ENCODE measurements at places on chromosomes 4 and X.

DNA sequence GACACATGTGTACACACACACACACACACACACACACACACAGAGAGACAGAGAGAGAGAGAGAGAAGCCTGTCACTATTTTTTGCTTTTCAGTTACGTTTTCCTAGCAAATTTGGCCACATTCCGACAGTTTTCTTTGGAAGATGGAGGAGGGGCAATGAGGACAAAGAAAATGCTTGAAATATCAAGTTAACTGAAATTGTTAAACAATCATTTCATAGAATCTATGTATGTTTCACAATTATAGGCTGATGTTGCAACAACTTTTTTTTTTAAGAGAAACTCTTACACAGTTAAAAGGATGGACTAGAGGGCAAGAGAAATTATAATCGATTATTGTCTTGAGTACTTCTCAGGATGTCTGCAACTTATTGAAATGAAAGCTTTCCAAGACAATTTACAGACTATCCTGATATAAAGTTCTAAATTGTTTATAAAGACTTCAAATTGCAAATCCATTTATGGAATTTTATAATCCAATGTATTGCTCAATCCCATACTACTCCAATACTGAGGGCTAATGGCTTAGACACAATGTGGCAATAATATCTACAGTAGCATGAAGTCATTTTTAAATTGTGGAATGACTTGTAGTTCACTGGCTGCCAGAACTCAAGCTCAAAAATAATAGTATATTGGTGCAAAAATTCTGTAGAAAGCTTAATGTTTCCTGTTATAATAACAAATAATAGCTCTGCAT is 647.0 kb upstream of the PCDH7 start:
- H3K36me3 ChIP-seq, result no peaks in the 10 kb centered on the region
- H3K4me1 ChIP-seq, result no peaks in the 10 kb centered on the region
- no peak overlapping the region for H3K4me3 ChIP-seq
- no peak for DNase-seq
- H3K27me3 ChIP-seq, result no peaks in the 10 kb centered on the region

GRCh38 chrX:18702362-18703195 is 4.9 kb upstream of the PPEF1 start:
- no peaks in the 10 kb centered on the region for H3K27me3 ChIP-seq
- no peak overlapping the region for H3K27ac ChIP-seq
- DNase-seq, result no peak
- H3K4me1 ChIP-seq, result peaks cover 10% of the 10 kb centered on the region

DNA sequence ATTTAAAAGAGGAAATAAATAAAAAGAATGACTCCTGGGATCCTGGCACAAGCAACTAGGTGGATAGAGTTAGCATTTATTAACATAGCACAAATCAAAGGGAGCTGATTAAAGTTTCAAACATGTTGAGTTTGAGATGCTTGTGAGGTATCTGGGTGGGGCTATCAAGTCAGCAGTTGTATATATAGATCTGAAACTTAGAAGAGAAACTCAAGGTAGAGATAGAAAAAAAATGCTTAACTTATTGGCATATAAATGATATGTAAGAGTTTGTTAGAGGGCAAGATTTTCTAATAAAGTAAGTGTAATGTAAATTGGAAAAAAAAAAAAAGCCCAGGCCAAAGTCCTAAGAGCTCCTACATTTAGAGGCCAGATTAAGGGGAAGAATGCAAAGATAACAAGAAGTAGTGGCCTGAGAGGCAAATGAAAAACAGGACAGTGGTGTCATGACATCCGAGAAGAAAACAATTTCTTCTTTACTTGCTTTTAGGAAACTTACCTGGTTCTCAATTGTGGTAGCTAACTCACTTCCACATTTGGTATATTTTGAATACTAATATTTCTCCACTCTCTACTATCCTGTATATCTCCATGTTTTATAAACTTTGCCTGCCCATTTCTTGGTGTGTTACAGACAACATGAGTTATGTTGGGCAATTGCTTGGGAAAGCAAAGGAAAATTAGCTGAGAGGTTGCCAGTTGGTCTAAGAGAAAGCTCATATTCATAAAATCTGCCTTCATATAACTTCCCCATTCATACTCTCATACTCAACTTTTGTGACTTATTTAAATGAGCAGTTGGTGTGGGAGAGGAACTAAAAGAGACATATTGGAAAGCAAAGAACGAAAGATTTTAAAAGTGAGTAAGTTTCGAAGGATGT is 169.2 kb downstream of the PARM1 start:
- H3K36me3 ChIP-seq, result peaks cover 20% of the 10 kb centered on the region
- no peak overlapping the region for H3K27ac ChIP-seq
- H3K4me1 ChIP-seq, result peaks cover 18% of the 10 kb centered on the region
- peaks cover 3% of the 10 kb centered on the region for H3K27me3 ChIP-seq
- H3K4me3 ChIP-seq, result no peak overlapping the region

DNA sequence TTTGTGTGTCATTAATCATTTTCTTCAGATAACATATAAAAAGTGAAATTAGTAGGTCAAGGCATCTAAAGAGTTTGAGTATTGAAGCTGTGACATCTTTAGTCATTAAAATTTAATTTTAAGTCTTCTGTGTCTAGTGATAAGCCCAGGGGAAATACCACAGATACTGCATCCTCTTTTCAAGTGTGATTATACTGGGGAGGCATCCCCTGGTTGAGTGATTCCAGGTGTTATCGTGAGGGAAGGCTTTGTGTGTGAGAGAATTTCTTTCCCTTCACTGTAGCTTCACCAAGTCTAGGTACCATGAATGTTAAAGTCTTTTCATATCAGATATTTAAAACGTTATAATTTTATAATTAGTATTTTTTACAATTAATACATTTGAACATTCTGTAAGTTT is 193.4 kb downstream of the FRAS1 start:
- peaks cover 22% of the 10 kb centered on the region for H3K36me3 ChIP-seq
- H3K4me1 ChIP-seq, result no peaks in the 10 kb centered on the region
- H3K4me3 ChIP-seq, result no peak overlapping the region

GRCh38 chr4:144347121-144347520 is 206.6 kb upstream of the GYPA start:
- H3K27ac ChIP-seq, result no peak overlapping the region
- no peak overlapping the region for H3K4me3 ChIP-seq
- H3K4me1 ChIP-seq, result no peaks in the 10 kb centered on the region
- H3K27me3 ChIP-seq, result no peaks in the 10 kb centered on the region

DNA sequence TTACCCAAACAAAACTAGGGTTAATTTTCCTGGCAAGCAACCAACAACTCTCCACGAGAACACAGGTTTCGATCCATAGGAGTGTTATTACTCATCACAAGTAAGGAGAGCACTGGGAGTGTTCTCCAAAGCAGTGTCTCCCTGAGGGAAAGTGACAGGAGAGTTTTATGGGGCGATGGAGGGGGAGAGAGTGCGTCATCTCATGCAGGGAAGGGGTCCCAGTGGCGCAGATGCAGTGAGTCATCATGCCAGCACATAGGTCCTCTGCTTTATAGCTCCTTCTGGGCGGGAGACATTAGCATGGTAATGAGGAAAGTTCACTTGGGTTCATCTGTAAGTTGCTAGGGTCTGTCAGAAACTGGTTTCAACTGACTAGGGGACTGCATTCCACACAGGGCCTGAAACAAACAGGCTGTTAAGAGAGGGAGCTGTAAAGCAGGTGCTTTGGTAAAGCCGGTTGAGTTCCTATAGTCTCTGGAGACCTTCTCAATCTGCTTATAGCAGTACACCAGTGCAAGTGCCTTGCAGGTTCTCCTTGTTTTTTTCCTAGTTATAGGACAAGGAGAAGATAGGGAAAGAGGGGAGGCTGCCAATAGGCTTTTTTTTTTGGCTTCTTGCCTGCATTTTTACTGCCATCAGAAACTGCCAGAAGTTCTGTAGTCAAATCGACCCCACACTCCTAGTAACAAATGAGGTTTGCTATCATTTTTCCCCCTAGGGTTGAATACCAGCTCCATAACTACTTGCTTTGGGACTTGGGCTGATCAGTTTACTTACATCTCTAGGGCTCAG is 12.8 kb upstream of the BOD1L1 start:
- no peaks in the 10 kb centered on the region for H3K36me3 ChIP-seq
- no peak overlapping the region for H3K4me3 ChIP-seq
- no peak overlapping the region for H3K27ac ChIP-seq
- no peak for DNase-seq
- H3K27me3 ChIP-seq, result peaks cover 2% of the 10 kb centered on the region

- H3K4me3 ChIP-seq, result no peak overlapping the region
- no peaks in the 10 kb centered on the region for H3K36me3 ChIP-seq
- no peaks in the 10 kb centered on the region for H3K4me1 ChIP-seq
- no peaks in the 10 kb centered on the region for H3K27me3 ChIP-seq
- DNase-seq, result no peak
Measured at GRCh38 chr4:166802346-166802745, 431.9 kb downstream of the SPOCK3 start.

DNA sequence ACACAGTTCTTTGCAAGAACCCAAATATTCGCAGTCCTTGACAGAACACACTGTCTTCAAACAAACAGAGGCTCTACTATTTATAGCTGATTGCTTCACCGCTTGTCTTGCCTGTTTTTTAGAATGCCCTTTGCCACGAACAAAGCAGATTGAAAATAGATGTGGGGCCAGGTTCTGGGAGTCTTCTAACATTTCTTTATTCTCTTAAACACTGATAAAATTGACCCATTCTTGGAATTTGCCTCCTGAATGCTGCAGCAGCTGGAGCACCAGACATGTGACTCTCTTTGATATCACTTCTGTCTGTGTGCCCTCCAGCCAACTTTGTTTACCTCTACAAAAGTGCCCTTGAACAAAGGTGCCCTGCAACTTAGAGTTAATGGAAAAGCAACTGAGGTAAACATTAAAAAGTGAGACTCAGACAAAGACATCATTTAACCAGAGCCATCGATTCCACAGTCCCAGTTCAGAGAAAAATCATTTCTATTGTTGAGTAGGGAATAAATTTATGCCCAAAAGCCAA is 64.2 kb upstream of the SPP1 start:
- H3K36me3 ChIP-seq, result peaks cover 3% of the 10 kb centered on the region
- no peaks in the 10 kb centered on the region for H3K27me3 ChIP-seq
- H3K27ac ChIP-seq, result peak overlapping the region; percentile 4
- no peak overlapping the region for H3K4me3 ChIP-seq

- no peak overlapping the region for H3K4me3 ChIP-seq
- H3K27me3 ChIP-seq, result no peaks in the 10 kb centered on the region
- DNase-seq, result no peak
- no peaks in the 10 kb centered on the region for H3K36me3 ChIP-seq
Measured at GRCh38 chr4:80173401-80173800, 23.9 kb upstream of the PRDM8 start.

DNA sequence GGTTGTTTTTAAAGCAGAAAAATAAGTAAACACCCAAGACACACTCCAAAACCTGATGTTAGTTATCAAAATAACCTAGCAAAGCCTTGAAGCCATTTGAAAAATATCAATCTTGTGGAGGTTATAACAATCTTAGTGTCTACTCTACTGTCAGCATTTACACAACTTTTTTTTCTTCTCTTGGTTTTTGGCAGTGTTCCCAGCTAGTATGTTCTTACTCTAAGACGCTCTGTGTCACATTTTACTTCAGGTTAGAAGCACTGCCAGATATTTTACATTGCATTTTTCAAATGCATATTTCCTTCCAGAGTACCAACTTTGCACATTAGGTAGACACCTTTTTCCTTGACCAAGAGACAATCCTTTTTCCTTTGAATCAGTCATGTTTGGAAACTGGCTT is 114.0 kb upstream of the INPP4B start:
- H3K27me3 ChIP-seq, result no peaks in the 10 kb centered on the region
- H3K4me1 ChIP-seq, result no peaks in the 10 kb centered on the region
- H3K36me3 ChIP-seq, result no peaks in the 10 kb centered on the region
- H3K27ac ChIP-seq, result no peak overlapping the region

DNA sequence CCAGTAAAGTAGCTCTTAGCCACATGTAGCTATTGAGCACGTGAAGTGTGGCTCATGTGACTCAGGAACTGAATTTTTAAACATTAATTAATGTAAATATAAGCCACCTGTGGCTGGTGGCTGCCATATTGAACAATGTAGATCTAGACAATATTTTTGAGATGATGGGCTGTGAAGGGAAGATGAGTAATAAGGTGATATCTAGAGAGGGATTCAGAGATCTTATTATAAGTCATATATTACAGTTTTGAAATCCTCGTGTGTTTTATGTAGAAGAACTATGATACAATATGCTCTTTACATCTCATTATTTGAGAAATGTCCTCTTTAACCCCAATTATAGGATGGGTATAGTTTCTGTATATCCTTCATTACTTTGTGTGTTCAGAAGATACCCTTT is 5.6 kb downstream of the GAR1 start:
- no peaks in the 10 kb centered on the region for H3K27me3 ChIP-seq
- H3K4me1 ChIP-seq, result peaks cover 6% of the 10 kb centered on the region
- no peak overlapping the region for H3K27ac ChIP-seq
- no peak overlapping the region for H3K4me3 ChIP-seq
- H3K36me3 ChIP-seq, result no peaks in the 10 kb centered on the region

GRCh38 chrX:150983521-150984168 is 510 bp downstream of the HMGB3 start:
- no peak overlapping the region for H3K27ac ChIP-seq
- peaks cover 7% of the 10 kb centered on the region for H3K27me3 ChIP-seq
- H3K36me3 ChIP-seq, result peaks cover 5% of the 10 kb centered on the region
- H3K4me1 ChIP-seq, result peaks cover 5% of the 10 kb centered on the region

DNA sequence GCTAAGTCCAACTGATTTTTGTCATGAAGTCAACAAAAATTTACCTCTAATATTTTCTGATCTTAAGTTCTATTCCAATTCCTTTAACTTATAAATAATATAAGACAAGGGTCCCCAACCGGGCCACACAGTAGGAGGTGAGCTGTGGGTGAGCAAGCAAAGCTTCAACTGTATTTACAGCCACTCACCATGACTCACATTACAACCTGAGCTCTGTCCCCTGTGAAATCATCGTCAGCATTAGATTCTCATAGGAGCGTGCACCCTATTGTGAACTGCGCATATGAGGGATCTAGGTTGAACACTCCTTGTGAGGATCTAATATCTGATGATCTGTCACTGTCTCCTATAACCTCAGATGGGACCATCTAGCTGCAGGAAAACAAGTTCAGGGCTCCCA is 227.4 kb downstream of the MAPK10 start:
- no peaks in the 10 kb centered on the region for H3K36me3 ChIP-seq
- no peak for DNase-seq
- no peaks in the 10 kb centered on the region for H3K27me3 ChIP-seq
- no peak overlapping the region for H3K27ac ChIP-seq

GRCh38 chrX:154396973-154397887 is 947 bp upstream of the RPL10 start:
- H3K27me3 ChIP-seq, result peaks cover 11% of the 10 kb centered on the region
- peak overlapping the region; percentile 99 for H3K27ac ChIP-seq
- peak overlapping the region; percentile 99 for H3K4me3 ChIP-seq
- DNase-seq, result peak; percentile 79
- H3K4me1 ChIP-seq, result peaks cover 3% of the 10 kb centered on the region
- peaks cover 5% of the 10 kb centered on the region for H3K36me3 ChIP-seq

GRCh38 chrX:106783716-106784115 is 18.8 kb upstream of the TBC1D8B start:
- H3K27ac ChIP-seq, result no peak overlapping the region
- no peak for DNase-seq
- no peaks in the 10 kb centered on the region for H3K36me3 ChIP-seq
- H3K4me3 ChIP-seq, result no peak overlapping the region
- no peaks in the 10 kb centered on the region for H3K4me1 ChIP-seq

Measured in glutamatergic neuron (in vitro differentiated cells).